D721Med (cell line): ENCODE measurements at places on chromosomes 4 and X.

GRCh38 chr4:87589531-87589930 lies 18.8 kb upstream of the DSPP start:
- DNase-seq = no peak

DNA sequence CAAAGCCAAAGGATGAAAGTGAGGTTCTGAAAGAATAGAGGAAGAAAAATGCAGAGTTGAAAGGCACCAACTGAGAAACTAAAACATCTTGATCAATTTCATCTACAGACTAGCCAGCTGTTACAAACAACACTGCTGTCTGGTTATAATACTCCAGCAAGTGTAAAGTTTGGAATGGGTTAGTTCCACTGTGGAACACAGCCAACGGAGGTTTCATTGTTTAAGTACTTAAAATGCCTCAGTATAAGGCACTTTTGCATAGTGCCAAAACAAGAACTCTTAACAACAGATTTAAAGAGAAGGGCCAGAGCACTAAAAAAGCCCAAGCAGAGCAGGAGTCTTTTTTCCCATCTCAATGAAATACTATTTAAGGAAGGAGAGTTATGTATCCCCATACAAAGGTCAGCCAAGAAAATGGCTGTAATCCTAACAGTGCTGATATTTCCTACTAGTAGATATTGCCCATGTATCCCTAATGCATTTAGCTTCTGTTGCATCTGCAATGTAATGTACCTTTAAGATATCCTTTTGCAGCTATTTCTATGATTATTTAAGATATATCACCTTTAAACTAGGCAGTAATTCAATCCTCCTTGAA lies 16.5 kb downstream of the ACSL4 start:
- no peak for DNase-seq

- DNase-seq = no peak
These were observed 105.8 kb upstream of the WDR44 start for GRCh38 chrX:118239913-118240698.

DNA sequence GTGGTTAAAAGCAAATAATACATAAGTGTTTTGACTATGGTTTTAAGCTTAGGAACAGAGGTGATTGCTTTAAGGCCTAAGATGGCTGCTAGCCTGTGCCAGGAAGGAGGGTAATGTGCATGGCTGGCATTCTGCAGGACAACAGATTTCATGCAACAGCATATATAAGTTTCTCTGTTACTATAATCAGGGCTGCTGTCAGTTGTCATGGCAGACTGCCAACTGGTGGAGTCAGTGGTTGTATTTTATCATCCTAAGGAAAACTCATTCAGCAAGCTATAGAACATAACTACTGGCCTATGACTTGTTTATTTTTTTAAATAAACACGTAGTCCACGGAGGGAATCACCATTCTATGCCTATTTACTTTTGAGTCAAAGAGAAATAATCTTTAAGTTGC lies 77.7 kb upstream of the DCAF8L1 start:
- no peak for DNase-seq

- no peak for DNase-seq
These were observed 71.1 kb downstream of the DCLK2 start for GRCh38 chr4:150149381-150149780.

- DNase-seq = no peak
These were observed 840.6 kb downstream of the NLGN4X start for GRCh38 chrX:5388087-5388486.

DNA sequence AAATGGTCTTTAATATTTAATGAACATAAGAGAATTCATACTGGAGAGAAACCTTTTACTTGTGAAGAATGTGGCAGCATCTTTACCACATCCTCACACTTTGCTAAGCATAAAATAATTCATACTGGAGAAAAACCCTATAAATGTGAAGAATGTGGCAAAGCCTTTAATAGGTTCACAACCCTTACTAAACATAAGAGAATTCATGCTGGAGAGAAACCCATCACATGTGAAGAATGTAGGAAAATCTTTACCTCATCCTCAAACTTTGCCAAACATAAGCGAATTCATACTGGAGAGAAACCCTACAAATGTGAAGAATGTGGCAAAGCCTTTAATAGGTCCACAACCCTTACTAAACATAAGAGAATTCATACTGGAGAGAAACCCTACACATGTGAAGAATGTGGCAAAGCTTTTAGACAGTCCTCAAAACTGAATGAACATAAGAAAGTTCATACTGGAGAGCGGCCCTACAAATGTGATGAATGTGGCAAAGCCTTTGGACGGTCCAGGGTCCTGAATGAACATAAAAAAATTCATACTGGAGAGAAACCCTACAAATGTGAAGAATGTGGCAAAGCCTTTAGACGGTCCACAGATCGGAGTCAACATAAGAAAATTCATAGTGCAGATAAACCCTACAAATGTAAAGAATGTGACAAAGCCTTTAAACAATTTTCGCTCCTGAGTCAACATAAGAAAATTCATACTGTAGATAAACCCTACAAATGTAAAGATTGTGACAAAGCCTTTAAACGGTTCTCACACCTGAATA lies 35.6 kb downstream of the ZNF141 start:
- no peak for DNase-seq

GRCh38 chr4:141971869-141972268 lies 335.5 kb downstream of the IL15 start:
- no peak for DNase-seq

DNA sequence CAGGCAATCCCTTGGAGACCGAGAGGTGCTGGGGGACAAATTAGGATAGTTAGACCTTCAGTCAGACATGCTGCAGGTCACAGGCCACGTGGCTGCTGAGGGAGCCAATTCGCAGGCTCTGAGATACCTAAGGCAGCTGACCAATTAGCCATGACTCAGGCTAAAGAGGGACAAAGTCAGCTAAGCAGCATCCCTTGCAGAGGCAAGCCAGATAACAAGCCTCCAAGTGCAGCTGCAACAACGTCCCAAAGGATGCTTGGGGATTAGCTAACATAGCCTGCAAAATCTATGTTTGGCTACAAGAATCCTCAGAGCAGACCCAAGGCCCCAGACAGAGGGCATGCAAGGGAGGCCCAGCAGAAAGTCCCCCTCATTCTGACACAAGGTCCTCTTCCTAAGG lies 93.5 kb downstream of the SEL1L3 start:
- DNase-seq = no peak

GRCh38 chr4:823761-824460 lies 2.0 kb downstream of the CPLX1 start:
- DNase-seq = no peak

GRCh38 chr4:171846232-171846631 lies 33.0 kb downstream of the GALNTL6 start:
- no peak for DNase-seq

DNA sequence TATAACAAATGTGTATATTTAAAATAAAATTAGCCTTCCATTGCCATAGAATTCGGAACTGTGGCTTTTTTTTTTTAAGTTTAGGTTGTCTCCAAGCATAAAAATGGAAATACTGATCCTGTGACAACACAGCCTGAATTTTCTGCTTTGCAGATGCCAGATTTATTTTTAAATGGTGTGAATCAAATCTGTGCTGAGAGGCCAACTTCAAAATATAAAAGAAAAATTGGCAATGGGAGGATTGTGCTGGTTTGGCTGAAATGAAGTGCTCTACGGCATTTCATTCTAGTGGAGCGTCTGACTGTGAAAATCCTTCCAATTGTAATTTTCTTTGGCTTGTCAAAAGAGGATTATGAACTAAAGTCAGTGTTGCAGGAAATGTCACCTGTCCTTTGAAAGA lies 580.3 kb upstream of the ZFP42 start:
- DNase-seq = no peak

DNA sequence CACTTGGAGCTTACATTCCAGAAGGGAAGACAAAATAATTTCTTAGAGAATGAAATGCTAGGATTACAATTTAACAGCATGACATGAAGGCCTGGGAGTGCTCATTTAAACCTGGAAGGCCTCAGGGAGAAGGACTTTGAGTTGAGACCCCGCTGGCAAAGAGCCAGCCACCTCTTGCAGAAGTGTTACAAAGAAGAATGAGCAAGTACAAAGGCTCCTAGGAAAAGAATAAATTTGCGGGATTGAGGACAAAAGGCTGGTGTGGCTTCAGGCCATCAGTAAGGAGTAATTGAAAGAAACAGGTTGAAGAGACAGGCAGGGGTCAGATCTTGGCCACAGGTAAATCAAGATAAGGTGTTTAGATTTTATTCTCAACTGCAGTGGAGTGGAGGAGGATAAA lies 3.1 kb upstream of the ELOVL6 start:
- no peak for DNase-seq

DNA sequence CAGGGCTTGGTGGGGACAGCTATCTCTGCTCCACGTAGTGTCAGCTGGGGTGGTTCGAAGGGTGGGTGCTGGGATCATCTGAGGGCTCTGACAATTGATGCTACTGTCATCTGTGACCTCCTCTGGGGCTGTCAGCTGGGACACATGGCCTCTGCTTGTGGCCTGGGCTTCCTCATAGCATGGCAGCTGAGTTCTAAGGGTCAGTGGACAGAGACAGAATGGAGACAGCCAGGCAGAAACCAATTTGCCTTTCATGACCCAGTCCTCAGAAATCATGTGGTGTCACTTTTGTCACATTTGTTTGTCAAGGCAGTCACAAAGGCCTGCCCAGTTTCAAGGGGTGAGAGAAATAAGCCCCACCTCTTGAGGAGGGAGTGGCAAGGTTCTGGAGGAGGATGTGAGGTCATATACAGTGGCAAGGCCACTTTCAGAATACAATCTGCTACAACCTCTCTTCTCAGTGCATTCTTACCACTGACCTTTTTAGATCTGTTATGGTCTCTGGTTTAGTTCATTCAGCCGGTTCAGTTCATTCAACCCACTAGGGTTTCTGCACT lies 103.6 kb upstream of the BCOR start:
- DNase-seq = no peak

DNA sequence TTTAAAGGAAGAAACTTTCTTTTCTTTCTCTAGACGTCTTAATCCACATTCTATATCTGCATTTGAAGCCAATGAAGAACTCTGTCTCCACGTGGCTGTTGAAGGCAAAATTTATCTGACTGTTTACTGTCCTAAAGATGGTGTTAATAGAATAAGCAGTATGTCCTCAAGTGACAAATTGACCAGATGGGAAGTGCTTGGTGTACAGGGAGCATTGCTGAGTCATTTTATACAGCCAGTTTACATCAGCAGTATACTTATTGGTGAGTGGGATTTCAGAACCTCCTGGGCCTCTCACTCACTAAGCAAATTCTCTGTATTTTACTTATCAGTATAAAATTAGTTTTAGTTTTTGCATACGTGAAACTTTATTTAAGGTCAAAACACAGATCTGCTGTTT lies 33.7 kb downstream of the ADAD1 start:
- no peak for DNase-seq

GRCh38 chr4:108114503-108114902 lies 54.2 kb downstream of the LEF1 start:
- DNase-seq = no peak

DNA sequence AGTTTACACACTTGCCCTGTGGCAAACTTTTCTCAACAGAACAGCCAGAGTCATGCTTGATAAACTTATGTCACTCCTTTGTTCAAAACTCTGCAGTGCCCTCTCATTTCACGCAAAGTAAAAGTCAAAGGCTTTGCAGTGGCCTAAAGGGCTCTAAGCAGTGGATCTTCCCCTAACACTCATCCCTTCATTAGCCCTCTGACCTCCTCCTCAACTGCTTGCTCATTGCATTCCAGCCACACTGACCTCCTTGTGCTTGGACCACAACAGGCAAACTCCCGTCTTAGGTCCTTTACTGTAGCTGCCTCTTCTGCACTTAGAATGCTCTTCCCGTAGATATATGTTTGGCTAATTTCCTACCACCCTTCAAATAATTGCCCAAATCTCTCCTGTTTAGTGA lies 5.6 kb downstream of the PRDM5 start:
- no peak for DNase-seq

DNA sequence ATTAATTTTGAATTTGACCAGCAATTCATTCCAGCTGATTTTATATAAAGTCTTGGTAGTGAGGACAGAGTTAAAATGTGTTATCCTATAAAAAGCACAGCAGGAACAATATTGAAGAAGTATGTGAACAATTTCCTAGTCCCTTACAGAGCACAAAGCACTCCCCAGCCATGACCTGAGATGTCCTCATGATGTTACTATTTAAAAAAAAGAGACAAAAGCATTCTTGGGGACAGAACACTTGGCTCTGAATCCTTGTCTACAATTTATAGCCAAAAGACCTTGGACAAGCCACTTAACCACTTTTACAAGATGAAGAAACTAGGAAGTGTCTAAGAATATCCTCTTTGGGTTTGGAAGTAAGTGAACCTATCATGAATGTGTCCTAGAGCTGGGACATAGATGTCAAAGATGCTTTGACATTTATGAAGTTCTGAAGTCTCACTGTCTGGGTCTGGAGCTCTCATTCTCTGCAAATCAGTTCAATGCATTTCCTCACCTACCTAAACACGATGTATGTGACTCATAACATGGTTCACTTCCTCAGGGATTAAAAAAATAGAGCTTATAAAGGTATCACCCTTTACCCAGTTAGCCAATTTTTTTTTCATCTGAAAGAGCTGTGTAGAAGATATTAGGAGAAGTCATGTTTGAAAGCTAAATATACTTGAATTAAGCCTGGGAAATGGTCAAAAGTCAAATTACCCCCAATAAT lies 61.4 kb downstream of the IGFBP7 start:
- DNase-seq = no peak

DNA sequence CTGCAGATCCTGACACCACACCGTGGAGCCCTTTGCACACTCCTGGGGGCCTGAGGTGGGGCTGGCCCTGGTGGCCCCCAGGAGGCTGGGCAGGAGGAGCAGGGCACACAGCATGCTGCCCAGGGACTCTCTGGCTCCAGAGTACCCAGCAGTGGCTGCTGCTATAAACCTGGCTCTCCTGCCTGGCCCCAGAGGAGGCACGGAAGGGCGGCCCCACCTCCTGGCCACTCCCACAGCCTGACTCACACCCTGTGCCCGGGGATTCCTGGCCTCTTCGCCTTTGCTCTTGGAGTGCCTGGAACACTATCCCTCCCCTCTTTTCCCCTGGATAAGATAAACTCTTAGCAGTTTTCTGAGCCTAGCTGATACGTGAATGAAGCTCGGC lies at the start of gene PSAPL1:
PSAPL1 (minus strand) TSS at position 165 of the 385 bp plus-strand sequence; CDS start at position 114, 51 bp downstream.
- DNase-seq = no peak

GRCh38 chr4:24476282-24476681 lies 108.1 kb downstream of the DHX15 start:
- no peak for DNase-seq

GRCh38 chrX:28542791-28543190 lies 44.5 kb upstream of the IL1RAPL1 start:
- no peak for DNase-seq

DNA sequence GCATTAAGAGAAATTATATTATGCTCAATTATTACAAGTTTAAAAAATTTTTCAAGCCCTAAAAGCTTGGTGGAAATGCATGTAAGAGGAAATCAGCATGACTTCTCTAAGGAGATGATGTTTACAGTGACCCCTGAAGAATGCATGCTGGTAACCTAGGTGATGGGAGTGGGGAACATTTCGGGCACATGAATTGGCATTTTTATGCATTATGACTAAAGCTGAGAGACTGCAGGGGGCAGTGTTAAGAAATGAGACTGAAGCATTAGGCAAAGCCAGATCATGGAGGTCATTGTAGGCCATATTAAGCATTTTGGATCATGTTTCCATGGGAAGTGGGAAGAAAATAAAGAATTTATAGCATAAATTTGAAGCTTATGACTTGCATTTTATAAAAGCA lies 421.3 kb downstream of the FAT4 start:
- no peak for DNase-seq

GRCh38 chrX:150512461-150512901 lies 55.9 kb upstream of the MTM1 start:
- DNase-seq = no peak

- DNase-seq = no peak
These were observed 591 bp upstream of the TSPAN7 start for GRCh38 chrX:38560776-38561125.
